ENCODE measurements at places on chromosomes 11 and 22.
A peak's percentile ranks its signal among the peaks of the same experiment; 100 is the strongest.

DNA sequence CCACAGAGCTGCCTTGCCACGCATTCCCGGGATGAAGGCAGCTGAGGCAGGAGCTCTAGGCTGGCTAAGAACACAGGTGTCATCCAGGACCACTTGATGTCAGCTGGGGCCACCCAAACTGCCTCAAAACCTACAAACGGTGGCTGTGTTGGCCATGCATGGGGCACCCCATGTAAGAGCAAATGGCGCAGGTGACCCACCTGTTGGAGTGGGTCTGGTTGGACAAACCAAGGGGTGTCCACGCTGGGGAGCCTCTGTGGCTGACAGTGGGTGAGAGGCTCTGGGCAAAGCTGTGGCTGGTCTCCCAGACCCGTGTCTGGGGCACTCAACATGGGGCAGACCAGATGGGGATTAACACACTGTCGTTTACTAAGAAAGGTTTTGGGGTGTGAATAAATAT lies 19.0 kb upstream of the SYT8 start:
- no peak for DNase-seq

DNA sequence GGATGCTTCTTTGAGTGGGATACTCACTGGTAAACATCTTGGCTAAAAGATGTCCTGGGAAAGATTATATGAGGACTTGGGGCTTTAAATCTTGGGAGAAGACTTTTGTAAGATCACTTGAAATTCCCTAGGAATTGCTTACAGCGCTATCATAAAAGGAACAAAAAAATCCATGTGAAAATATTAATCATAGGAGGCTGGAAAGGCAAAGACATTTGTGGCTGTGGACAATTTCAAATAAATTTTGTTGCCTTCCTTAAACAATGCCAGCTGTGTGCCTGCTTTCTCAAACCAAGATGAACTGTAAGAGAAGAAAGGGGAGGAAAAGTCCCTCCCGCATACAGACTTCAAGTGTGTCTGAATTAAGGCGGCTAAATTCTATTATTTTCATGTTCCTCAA lies 75.6 kb downstream of the SNX19 start:
- no peak for DNase-seq

DNA sequence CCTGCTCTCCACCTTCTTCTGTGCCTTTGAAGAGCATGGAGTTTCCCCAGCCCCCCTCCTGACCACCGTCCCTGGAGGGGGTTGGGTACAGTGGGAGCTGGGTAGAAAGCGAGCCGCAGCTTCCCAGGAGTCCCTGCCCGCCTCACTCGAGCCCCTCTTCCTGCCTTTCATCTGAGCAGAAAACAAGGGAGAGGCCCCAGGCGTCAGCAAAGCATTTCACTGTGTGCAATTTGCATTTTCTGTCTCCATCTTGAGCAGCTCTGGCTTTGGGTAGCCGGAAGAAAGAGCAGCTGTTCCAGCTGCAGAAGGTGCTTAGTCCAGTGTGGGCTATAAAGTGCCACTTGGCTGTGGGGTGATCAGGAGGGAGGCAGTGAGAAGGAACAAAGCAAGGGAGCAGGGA lies 229.7 kb downstream of the CEP164 start:
- no peak for DNase-seq

- DNase-seq, result no peak
Observed at GRCh38 chr11:70029115-70029860, 48.8 kb upstream of the ANO1 start.

DNA sequence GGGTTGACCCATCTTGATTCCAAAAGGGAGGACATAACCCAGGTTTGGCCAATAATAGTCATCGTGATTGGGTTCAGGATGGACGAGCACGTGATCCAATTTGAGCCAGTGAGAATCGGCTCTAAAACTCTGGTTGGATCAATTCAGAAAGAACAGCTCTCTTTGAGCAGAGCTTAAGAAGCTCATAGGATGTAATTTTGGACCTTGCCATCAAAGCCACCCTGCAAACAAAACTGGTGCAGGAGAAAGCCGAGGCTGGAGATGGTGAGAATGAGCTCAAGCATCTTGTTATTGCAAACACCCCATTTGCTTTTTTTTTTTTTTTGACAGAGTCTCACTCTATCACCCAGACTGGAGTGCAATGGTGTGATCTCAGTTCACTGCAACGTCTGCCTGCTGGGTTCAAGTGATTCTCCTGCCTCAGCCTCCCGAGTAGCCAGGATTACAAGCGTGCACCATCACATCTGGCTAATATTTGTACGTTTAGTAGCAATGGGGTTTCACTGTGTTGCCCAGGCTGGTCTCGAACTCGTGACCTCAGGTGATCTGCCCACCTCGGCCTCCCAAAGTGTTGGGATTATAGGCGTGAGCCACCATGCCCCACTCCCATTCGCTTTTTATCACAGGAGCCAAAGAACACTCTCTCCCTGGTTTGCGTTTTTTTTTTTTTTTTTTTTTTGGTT lies 13.8 kb upstream of the MIAT start:
- no peak for DNase-seq

- DNase-seq, result no peak
Observed at GRCh38 chr22:38038890-38039812, 18.1 kb upstream of the PICK1 start.

- DNase-seq, result no peak
Observed at GRCh38 chr22:43197271-43197941, 10.5 kb upstream of the TTLL12 start.

GRCh38 chr11:110463153-110463552 lies 33.4 kb downstream of the FDX1 start:
- DNase-seq, result peak; percentile 51

- peak; percentile 73 for DNase-seq
Observed at GRCh38 chr11:17063171-17064002, 14.1 kb downstream of the RPS13 start.

- DNase-seq, result no peak
Observed at GRCh38 chr22:50537765-50538164, 7.9 kb upstream of the KLHDC7B start.

DNA sequence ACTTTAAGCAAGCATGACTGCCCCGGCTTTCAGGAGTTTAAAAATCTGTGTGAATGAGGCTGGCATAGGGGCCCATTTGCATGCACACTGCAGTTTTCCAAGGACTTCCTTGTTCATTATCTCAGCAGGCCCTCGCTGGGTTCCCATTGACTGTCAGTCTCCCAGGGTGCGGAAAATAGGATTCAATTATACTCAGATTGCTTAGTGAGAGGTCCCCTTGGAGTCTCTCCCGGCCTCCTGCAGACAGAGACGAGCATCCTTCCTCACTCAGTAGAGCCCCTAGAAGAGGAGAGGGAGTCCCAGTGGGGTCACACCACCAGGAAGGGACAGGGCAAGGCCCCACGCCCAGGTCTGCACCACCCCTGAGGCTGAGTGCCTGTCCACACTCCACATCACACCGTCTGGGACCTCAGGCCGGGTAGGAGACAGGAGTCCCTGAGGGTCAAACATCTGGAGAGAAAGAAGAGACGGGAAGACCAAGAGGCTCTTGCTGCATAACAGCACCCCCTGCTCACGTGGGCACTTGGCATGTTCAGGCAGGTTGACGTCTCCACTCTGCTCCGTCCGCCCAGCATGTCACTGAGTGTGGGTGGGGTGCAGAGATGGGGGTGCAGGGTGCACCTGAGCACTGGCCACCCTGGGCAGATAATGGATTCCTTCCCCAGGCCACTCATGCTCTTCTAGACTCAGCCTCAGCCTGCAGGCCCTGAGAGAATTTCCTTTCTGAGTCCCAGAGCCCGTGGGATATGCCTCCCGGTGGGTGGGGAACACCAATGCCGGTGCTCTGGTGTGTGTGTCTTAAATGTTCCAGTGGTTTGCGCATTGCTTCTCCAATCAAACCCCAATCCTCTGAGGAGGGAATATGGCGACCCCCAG lies 58.8 kb downstream of the MCM5 start:
- no peak for DNase-seq

DNA sequence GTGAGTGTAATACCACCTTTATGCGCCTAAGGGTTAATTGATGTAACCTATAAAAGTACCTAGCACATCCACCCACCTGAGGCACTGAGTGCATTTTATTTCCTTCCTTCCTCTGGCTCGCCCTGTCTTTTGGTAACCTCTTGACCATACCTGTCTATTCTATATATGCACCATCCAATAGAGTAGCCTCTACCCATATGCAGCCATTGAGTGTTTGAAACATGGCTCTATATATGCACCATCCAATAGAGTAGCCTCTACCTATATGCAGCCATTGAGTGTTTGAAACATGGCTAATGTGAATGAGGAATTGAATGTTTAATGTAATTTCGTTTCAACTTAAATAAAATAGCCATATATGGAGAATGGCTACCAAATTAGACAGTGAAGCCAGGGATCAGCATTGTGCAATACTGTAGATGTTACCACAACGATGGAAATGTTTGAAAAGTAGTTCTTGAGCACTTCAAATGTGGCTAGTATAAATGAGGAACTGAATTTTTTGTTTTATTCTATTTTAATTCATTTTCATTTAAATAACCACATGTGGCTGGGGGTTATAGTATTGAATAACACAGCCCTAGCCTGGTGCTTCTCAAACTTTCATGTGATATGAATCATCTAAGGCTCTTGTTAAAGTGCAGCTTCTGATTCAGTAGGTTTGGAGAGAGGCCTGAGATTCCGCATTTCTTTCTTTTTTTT lies 33.8 kb downstream of the SLC35F2 start:
- DNase-seq, result no peak

- DNase-seq, result peak; percentile 12
Observed at GRCh38 chr11:112504056-112504455, 243.4 kb upstream of the PLET1 start.

DNA sequence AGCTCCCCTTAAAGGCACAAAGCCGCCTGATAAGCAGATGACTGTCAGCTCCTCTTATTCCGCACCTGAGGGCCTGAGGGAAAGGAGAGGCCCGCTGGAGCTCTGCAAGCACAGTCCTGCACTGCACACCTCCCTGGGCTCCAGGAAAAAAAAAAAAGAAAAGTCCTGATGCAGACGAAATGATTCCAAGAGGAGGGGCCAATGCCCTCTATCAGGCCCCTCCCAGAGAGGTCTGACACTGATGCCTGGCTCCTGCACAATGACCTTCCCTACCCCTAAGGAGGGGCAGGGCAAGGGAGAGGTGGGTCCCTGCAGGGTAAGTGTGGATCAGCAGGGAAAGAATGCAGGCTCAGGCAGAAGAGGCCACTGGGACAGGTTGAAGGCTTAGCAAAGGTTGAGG lies 572.7 kb downstream of the SOX6 start:
- DNase-seq, result no peak

- DNase-seq, result no peak
Observed at GRCh38 chr11:6303661-6304060, 16.6 kb downstream of the CAVIN3 start.

GRCh38 chr11:7524462-7525235 lies 10.8 kb downstream of the PPFIBP2 start:
- DNase-seq, result no peak

DNA sequence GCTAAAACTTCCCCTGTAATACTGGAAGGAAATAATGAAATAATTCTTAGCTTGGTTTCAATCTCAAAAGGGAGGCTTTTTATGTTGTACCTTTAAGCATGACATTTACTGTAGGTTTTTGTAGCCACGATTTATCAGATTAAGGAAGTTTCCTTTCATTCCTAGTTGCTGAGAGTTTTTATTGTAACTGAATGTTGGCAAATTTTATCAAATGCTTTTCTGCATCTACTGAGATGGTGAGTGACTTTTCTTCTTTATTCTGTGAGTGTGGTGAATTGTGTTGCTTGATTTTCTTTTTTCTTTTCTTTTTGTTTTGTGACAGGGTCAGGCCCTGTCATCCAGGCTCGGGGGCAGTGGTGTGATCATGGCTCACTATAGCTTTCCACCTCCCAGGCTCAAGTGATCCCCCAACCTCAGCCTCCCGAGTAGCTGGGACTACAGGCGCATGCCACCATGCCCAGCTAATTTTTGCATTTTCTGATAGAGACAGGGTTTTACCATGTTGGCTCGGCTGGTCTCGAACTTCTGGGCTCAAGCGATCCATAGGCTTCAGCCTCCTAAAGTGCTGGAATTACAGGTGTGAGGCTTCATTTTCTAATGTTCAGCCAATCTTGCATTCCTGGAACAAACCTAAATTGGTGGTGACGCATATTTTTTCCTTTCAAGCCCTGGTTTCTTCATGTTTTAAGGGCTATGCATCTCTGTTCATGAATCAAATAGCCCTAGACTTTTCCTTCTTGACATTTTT lies 26.2 kb downstream of the SUSD2 start:
- no peak for DNase-seq

GRCh38 chr11:3223932-3224381 lies 5.3 kb upstream of the MRGPRG start:
- DNase-seq, result no peak

GRCh38 chr11:8805296-8805695 lies 105.7 kb upstream of the AKIP1 start:
- no peak for DNase-seq

DNA sequence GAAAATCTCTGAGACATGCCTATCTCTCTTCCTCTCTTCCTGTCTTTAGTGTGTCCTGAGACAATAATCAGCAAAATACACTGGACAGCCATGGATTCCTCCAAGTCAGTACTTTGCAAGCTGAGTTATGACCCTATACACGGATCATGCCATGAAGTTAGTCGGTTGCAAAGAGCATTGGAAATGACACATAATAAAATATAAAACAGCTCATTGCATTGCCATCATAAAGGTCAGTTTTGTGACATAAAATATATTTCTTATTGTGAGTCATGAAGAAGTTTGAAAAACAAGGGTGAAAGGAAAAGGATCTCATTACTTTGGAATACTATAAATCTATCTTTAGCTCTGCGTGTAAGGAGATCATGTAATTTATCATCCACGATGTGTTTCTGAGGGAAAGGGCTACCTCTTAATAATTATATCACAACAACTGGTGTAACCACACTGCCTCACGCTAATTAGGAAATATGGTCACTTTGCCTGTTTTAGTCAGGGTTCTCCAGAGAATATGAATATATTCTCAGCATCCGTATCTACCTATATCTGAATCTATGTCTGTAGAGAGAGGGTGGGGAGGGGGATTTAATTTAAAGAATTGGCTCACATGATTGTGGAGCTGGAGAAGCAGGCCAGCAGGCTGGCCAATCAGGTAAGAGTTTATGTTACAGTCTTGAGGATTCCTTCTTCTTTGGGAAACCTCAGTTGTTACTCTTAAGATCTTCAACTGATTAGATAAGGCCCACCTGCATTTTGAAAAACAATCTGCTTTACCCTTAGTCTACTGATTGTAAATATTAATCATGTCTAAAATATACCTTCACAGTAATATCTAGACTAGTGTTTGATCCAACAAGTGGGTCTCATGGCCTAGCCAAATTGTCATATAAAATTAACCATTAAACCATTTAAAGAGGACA lies 198.8 kb downstream of the FAT3 start:
- peak; percentile 41 for DNase-seq

- no peak for DNase-seq
Observed at GRCh38 chr11:99513368-99513767, 492.6 kb downstream of the CNTN5 start.

- no peak for DNase-seq
Observed at GRCh38 chr11:69297787-69298266, 3.9 kb downstream of the MYEOV start.

- peak; percentile 30 for DNase-seq
Observed at GRCh38 chr11:112470355-112470754, 209.7 kb upstream of the PLET1 start.

DNA sequence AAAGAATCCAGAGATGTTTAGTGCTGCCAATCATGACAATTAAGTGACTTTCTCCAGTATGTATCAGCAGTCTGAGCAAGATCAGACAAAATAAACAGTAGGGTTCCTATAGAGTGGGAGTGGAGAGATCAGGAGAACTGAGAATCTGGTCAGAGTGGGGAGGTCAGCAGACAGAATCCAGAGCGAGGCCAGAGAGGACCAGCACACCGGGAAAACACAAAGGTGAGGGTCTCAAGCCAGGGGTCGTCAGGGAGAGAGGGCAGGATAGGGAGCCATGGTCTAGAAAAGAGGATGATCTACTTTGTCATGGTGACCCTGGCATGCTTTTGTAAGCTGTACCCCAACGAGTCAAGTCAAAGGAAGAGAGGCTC lies 39.2 kb downstream of the MAPK1 start:
- DNase-seq, result no peak

- peak; percentile 12 for DNase-seq
Observed at GRCh38 chr11:108495326-108495725, 2.9 kb downstream of the POGLUT3 start.

All from PC-3 (cell line).